ENCODE measurements at places on chromosomes 11 and 22.
A peak's percentile ranks its signal among the peaks of the same experiment; 100 is the strongest.

DNA sequence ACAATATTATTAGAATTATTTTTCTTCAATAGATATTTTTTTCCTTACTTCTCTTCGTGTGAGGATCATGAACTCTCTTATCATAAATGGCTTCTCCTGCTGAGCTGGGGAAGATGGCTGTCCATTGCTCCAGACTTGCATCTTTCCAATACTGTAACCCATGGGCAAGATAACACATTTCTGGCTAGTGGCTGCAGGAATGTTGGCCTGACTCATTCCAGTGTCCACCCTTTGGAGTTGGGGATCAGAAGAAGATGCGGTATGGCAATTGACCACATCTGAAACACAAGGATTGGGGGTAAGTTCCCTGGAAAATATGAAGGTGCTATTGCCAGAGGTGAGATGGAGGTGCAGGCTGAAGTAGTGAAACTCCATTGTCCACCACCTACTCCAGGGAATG, 92.8 kb downstream of the FAR1 start:
- DNase-seq = no peak

- no peak for DNase-seq
Measured at GRCh38 chr11:2178906-2179494, 7.4 kb upstream of the TH start.

DNA sequence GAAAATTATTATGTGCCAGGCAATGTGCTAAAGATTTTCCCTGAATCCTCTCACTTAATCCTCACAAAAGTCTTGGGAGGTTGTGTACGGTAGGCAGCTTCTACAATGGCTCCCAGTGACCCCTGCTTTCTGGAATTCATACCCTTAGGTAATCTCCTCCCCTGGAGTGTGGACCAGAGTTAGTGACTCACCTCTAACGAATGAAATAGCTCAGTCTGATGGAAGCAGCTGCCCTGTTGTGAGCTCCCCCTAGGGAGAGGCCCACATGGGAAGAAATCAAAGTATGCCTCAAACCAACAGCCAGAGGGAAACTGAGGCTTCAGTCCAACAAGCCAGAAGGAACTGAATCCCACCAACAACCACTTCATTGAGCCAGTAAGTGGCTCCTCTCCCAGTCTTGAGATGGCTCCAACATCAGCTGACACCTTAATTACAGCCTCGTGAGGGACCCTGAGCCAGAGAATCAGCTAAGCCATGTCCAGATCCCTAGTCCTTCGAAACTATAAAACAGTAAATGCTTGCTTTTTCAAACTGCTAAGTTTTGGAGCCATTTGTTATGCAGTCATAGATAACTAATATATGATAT, 98.9 kb upstream of the ISX start:
- DNase-seq = no peak

- DNase-seq = no peak
Measured at GRCh38 chr11:105392556-105392955, 217.3 kb upstream of the GRIA4 start.

- no peak for DNase-seq
Measured at GRCh38 chr11:61679296-61679695, 895 bp upstream of the DAGLA start.

DNA sequence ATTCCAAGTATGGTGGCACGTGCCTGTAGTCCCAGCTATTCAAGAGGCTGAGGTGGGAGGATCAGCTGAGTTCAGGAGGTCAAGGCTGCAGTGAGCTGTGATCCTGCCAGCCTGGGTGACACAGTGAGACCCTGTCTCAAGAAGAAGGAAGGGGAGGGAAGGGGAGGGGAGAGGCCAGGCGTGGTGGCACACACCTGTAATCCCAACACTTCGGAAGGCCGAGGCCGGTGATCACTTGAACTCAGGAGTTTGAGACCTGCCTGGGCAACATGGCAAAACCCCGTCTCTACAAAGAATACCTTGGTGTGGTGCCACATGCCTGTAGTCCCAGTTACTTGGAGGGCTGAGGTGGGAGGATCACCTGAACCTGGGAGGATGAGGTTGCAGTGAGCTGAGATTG, 145.7 kb downstream of the SHANK2 start:
- DNase-seq = no peak

GRCh38 chr11:24271798-24272197, 225.1 kb upstream of the LUZP2 start:
- DNase-seq = no peak

GRCh38 chr11:22626573-22627239, 1.1 kb upstream of the FANCF start:
- DNase-seq = no peak

GRCh38 chr11:74672332-74672955, 58.8 kb downstream of the CHRDL2 start:
- DNase-seq = no peak

DNA sequence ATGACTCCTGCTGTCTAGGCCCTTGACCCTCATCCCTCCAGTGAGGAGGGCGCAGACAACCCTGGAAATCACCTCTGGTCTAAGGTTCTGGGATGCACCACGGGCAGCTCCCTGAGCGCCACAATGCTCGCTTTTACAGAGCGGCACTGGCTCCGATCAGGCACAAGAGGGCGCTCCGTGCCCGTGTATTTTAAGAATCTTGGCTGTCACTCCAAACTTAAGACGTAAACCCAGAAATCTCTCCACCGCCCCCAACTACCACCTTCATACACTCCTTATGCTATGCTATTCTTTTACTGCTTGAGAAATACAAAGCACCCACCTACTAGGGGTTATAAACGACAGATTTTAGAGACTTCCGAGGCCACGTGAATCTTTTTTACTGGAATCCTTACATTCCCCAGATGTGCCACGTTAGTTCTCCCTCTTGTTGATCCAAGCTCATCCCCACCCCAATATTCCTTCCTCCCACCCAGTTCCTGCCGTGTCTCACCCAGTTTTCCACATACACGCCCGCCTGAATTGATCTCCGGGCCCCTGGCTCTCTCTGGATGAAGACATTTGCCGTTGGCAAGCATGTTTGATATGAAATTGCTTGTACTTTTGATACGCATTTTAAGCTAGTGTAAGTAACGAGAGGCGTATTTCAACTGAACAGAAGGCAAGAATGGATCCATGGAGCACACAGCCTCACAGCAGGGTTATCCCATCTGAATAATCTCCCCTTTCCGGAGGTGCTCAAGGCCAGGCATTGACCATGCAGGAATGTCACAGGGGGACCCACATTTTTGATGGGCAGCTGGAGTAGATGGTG, 453.5 kb downstream of the OPCML start:
- no peak for DNase-seq

DNA sequence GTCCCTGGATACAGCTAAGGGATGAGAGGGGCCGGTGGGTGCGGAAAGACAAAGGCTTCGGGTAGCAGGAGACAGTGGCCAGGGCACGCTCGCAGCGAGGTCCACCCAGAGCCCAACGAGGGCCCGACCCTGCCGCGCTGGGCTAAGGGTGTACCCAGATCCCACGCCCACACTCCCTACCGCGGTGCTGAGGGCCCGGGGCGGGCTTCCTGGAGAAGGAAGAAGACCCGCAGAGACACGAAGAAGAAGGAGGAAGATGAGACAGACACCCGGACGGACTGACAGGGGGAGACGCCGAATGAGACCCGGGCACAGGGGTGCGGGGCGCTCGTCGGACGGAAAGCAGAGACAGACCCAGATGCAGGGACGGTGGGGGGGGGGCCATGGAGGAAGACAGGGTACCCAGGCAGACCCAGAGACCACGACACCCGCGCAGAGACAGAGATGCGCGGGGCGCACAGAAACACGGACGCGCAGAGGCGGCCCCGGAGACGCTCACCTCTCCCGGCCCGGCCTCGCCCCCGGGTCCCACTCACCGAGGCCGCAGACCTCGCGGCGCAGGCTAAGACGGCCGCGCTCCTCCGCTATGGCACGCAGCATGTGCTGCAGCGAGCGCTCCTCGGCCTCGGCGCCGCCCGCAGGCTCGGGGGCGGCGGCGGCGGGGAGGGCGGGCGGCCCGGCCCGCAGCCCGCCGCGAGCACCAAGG, 437 bp downstream of the KIAA0930 start:
- peak; percentile 17 for DNase-seq

GRCh38 chr22:20436768-20437612, 635 bp downstream of the SCARF2 start:
- DNase-seq = no peak

DNA sequence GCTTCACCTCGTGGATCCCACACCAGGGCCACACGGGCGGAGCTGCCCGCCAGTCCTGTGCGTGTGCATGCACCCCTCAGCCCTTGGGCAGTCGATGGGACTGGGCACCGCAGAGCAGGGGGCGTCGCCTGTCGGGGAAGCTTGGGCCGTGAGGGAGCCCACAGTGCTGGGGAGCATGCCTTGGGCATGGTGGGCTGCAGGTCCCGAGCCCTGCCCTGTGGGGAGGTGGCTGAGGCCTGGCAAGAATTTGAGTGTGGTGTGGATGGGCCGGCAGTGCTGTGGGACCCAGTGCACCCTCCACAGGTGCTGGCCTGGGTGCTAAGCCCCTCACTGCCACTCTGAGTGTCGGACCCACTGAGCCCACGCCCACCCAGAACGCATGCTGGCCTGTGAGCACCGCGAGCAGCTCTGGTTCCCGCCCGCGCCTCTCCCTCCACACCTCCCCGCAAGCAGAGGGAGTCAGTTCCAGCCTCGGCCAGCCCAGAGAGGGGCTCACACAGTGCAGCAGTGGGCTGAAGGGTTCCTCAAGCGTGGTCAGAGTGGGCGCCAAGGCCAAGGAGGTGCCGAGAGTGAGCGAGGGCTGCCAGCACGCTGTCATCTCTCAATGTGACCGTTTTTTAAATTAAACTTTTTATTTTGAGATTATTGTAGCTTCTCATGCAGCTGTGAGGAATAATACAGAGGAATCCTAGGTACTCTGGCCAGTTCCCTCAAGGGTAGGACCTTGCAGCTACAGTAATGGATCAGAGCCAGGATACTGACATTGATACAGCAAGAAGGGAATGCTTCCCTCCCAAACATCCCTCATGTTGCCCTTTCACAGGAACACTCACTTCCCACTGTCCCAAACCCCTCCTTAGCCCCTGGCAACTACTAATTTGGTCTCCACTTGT, 127.7 kb downstream of the CRYBB2 start:
- DNase-seq = no peak

DNA sequence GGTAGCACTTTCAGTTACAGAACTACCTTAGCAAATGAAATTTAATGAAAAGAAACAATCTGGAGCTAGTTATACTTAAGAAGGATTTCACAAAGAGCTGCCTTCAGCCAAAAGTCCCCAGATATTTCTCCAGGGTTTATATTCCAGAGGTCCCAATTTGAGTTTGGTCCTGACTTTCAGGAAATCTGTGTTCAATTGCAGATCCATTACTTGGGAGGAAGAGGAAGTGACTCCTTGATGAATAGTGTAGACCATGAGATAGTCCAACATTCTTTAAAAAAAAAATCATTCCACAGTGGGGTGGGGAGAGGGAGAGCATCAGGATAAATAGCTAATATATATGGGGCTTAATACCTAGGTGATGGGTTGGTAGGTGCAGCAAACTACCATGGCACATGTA, 117.6 kb upstream of the ARHGAP20 start:
- no peak for DNase-seq

DNA sequence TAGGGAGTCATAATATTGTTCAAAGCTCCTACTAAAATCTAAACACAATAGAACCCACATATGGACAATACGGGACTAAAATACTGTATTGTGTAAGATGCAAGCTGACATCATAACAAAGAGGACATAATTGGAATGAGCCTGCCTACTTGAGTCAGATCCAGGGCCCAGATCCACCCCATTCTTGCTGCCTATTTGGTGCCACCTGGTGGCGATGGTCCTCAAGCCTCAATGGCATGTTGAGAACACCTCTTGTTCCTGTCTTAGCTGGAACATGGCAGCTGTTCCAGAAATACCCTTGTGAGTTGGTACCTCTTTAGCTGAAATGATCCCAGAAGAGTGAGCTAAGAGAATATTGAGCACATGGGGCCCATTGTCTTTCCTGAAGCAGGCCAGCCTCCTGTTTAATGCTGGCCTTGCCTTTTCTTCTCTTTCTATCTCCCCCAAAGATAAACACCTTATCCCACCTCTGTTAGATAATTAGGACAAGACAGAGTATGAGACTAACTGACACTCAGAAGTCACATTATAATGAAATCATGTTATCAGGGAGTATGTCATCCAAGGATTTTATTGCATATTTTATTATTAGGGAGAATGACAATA, 680.9 kb upstream of the ANO5 start:
- no peak for DNase-seq

DNA sequence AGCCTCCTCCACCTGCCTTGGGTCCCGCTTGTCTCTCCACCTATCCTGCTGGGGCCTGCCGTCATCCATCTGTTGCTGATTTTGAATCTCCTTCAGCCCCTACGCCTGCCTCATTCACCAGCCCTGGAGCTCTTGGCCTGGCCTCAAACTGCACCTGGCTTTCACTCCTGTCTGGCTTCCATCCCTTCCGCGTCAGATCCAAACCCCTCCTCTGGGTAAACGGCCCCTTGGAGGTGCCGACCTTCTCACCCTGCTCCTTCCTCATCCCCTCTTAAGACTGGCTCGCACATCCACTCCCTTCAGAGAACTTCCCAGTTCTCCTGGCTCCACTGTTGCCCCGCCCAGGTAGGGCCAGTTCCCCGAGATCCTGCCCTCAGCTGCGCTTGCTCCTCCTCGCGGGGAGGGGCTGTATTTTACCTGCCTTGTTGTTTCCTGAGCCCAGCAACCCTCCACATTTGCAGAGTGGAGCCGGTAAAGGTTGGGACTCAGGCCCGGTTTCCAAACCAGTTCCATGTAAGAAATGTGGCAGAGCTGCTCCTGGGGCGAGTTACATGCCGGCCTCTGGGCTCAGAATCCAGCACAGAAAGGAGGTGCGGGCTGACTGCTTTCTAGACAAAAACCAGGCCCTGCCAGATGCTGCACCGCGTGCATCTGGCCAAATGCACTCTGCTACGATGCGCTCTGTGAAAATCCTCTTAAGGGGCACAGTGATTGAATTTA, 13.9 kb upstream of the SHANK2 start:
- DNase-seq = no peak

GRCh38 chr11:71156301-71156700, 96.1 kb downstream of the SHANK2 start:
- DNase-seq = no peak

DNA sequence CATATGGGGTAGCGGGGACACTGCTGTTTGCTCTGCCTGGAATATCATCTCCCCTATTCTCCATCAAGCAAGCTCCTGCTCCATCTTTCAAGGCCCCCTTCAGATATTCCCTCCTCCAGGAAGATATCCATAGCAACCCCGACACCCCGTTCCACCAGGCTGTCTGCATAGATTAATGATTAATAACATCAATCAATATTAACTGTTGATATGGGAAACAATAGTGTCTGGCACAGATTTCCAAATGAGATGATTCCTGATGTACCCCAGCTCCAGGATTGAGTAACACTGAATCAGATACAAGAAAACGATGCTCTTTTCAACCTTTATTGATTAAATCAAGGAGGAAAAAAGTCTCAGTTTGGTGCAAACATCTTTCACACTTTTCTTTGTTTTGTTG, 7.5 kb upstream of the TPST2 start:
- DNase-seq = no peak

GRCh38 chr11:2185324-2186085, 13.9 kb upstream of the TH start:
- no peak for DNase-seq

- no peak for DNase-seq
Measured at GRCh38 chr11:57313788-57314135, 11.0 kb downstream of the TNKS1BP1 start.

GRCh38 chr22:48927591-48927990, 900.1 kb downstream of the BRD1 start:
- DNase-seq = no peak

- no peak for DNase-seq
Measured at GRCh38 chr11:116240710-116241109, 532.1 kb downstream of the BUD13 start.

GRCh38 chr11:134821422-134821821, 409.4 kb upstream of the B3GAT1 start:
- DNase-seq = no peak

- no peak for DNase-seq
Measured at GRCh38 chr11:128749974-128750373, 56.1 kb downstream of the FLI1 start.
